ENCODE measurements at places on chromosomes 5 and 9. TPM values are rescaled to one million over a fixed set of nuclear protein-coding genes. Genes with fewer than 3 reads are reported as not detected.

DNA sequence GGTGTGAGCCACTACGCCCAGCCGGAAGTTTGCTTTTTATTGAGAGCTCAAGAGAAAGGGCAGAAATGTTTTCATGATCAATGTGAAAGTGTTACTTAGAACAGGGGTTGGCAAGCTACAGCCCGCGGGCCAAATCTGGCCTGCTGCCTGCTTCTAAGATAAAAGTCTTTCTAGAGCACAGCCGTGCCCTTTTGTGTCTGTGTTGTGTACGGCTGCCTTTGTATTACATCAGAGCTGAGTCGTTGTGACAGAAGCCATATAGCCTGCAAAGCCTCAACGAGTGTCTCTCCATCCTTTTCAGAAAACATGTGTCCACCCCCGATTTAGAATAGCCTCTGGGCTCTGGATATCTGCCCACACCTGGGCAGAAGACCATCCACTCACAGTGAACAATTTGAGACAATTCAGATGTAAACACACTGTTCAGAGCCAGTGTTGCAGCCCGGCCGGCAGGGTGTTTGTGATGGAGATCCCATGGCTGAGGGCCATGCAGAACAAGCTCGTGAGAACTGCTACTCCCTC lies 28.8 kb downstream of the AK8 start:
- H3K4me3 ChIP-seq: no peak overlapping the region
- H3K27ac ChIP-seq: no peak overlapping the region
- no peaks in the 10 kb centered on the region for H3K27me3 ChIP-seq
- H3K4me1 ChIP-seq: no peaks in the 10 kb centered on the region
- H3K36me3 ChIP-seq: no peaks in the 10 kb centered on the region
- DNase-seq: no peak

QSOX2 gene
- total RNA-seq: 11.0 TPM

FCN2 gene
- 0.60 TPM for total RNA-seq

DNA sequence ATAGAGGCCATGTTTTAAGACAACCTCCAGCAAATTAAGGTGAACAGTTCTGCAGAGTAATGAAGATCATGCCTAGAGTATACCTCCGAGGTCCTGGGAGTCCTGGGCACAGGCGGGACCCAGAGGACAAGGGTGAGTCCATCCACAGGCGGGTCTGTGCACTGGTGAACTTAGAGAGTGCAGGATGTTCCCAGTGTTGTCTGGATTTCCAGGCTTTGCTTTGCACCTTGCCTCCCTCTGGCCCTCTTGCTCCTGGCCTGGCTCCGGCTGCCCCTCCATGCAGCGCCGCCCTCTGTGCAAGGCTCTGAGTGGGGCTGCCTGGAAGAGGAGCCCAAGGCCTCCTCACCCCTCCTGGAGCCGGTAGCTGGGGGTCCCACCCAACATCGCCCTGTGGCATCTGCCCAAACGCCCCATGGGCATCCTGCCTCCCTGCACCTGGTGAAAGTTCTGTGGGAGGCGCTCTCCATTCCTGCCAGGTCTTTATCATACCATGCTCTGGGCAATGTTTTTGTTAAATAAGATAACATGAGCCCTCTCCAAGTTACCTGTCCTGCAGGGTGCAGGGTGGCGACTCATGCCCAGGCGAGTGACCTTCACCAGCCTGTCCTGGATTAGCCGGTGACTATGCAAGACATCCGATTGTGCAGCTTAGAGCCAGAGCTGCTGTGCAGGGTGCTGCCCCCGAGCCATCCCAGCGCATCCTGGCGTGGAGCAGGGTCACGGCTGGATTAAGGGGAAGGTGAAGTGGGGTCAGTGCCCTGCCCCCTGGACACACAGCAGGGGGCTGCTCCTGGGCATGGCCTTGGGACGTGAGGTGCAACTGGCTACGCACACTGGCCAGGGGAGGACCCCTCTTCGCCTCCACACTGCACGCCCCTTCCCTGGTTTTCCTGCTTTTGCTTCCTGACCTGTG lies 41.3 kb upstream of the LPCAT1 start:
- H3K27me3 ChIP-seq: no peaks in the 10 kb centered on the region
- DNase-seq: no peak
- H3K36me3 ChIP-seq: no peaks in the 10 kb centered on the region
- no peak overlapping the region for H3K27ac ChIP-seq
- peaks cover 7% of the 10 kb centered on the region for H3K4me1 ChIP-seq

- no peak for DNase-seq
- H3K27me3 ChIP-seq: no peaks in the 10 kb centered on the region
- H3K36me3 ChIP-seq: no peaks in the 10 kb centered on the region
- no peaks in the 10 kb centered on the region for H3K4me1 ChIP-seq
- H3K27ac ChIP-seq: no peak overlapping the region
Measured at GRCh38 chr9:99411068-99411467, 189.0 kb downstream of the SEC61B start.

- DNase-seq: no peak
- H3K27ac ChIP-seq: no peak overlapping the region
- H3K4me1 ChIP-seq: no peaks in the 10 kb centered on the region
- H3K36me3 ChIP-seq: no peaks in the 10 kb centered on the region
- H3K4me3 ChIP-seq: no peak overlapping the region
- H3K27me3 ChIP-seq: no peaks in the 10 kb centered on the region
Measured at GRCh38 chr9:117095081-117095480, 319.8 kb downstream of the ASTN2 start.

DNA sequence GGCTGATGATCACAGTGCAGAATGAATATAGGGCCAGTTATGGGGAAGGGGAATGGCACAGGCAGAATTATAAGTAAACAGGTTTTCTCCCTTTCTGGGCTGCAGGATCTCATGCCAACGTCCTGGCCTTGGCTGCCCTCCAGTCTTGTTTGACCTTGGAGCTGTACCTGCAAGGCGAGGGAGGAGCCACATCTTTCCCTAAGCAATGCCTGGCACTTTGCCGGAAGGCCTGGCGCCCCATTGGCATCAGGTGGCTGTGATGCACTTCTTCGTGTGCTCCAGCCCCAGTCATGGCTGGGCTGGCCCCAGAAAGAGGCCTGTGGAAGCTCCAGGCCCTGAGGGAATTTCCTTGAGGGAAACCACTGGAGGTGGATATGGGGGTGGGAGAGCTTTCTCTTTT lies 16.7 kb upstream of the IQGAP2 start:
- H3K27ac ChIP-seq: peak overlapping the region; percentile 83
- H3K4me1 ChIP-seq: peaks cover 43% of the 10 kb centered on the region
- no peaks in the 10 kb centered on the region for H3K27me3 ChIP-seq
- DNase-seq: peak; percentile 99
- no peaks in the 10 kb centered on the region for H3K36me3 ChIP-seq

GRCh38 chr5:67771221-67771620 lies 444.3 kb upstream of the PIK3R1 start:
- H3K27ac ChIP-seq: peak overlapping the region; percentile 65
- no peak for DNase-seq
- no peak overlapping the region for H3K4me3 ChIP-seq
- no peaks in the 10 kb centered on the region for H3K27me3 ChIP-seq

CCL19 gene
- total RNA-seq: 2.8 TPM

DNA sequence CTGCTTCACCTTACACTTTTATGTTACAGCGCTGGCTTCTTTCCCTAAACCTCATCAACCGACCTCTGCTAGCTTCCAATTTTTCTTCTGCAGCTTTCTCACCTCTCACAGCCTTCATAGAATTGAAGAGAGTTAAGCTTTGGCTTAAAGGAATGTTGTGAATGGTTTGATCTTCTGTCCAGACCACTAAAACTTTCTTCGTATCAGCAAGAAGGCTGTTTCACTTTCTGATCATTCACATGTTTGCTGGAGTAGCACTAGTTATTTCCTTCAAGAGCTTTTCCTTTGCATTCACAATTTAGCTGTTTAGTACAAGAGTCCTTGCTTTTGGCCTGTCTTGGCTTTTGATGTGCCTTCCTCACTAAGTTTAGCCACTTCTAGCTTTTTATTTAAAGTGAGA lies 49.5 kb downstream of the NR3C1 start:
- no peak overlapping the region for H3K27ac ChIP-seq
- H3K36me3 ChIP-seq: no peaks in the 10 kb centered on the region
- H3K4me1 ChIP-seq: peaks cover 44% of the 10 kb centered on the region
- DNase-seq: no peak
- no peaks in the 10 kb centered on the region for H3K27me3 ChIP-seq
- H3K4me3 ChIP-seq: no peak overlapping the region

PCDHB16 gene
- total RNA-seq: 1.0 TPM

DNA sequence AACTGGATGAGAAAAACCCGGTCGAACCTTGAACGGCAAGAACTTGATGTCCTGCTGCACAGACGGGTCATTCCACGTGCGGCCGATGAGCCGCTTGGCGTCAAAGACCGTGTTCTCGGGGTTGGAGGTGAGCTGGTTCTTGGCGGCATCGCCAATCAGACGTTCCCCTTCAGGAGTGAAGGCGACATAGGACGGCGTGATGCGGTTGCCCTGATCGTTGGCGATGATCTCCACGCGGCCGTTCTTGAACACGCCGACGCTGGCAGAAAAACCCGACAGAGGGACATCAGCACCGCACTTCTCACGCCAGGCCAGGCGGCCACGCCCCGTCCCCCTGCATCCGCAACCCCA lies 519 bp downstream of the HSPA5 start:
- DNase-seq: no peak
- no peaks in the 10 kb centered on the region for H3K27me3 ChIP-seq
- peaks cover 41% of the 10 kb centered on the region for H3K36me3 ChIP-seq
- peak overlapping the region; percentile 92 for H3K27ac ChIP-seq

DNA sequence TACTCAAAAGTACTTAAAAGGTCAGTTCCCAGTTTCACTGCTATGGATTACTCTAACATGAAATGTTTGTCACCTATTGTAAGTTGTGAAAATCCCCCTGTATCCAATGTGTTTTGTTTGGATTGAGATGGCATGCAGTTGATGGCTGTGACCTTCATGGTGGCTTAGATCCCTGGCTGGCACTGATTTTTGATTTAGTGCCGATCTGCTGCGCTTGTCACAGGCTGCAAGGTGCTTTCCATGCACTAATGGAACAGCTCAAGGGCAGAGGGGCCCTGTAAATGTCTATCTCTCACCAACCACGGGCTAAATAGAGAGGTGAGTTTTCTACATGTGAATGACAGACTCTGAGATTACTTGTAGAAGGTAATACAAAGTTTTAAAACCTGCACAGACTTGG lies 69.8 kb upstream of the WDR41 start:
- H3K27me3 ChIP-seq: no peaks in the 10 kb centered on the region
- H3K36me3 ChIP-seq: no peaks in the 10 kb centered on the region
- no peak overlapping the region for H3K27ac ChIP-seq
- H3K4me3 ChIP-seq: no peak overlapping the region
- H3K4me1 ChIP-seq: no peaks in the 10 kb centered on the region

PHF24 gene
- 0.03 TPM for total RNA-seq

DNA sequence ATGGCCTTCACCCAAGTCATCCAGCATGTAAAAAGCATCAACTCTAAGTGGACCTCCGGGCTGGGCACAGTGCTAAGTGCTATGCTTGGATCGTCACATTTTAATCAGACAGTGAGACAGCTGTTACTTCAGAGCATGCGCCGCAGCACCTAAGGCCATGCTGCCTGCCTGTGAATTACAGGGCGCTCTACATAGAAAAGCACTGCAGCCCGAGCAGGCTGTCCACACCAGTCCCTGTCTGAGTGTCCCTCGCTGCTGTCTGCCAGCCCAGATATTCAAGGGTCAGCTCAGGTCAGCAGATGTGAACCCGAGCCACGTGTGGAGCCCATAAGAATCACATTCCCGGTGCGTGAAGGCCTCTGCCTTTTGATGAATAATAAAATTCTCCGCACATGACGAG lies 37.1 kb downstream of the AK8 start:
- H3K36me3 ChIP-seq: no peaks in the 10 kb centered on the region
- H3K27me3 ChIP-seq: no peaks in the 10 kb centered on the region
- no peak overlapping the region for H3K27ac ChIP-seq
- H3K4me3 ChIP-seq: no peak overlapping the region
- no peak for DNase-seq
- no peaks in the 10 kb centered on the region for H3K4me1 ChIP-seq

- no peaks in the 10 kb centered on the region for H3K36me3 ChIP-seq
- peaks cover 2% of the 10 kb centered on the region for H3K4me1 ChIP-seq
- no peaks in the 10 kb centered on the region for H3K27me3 ChIP-seq
- no peak overlapping the region for H3K4me3 ChIP-seq
Measured at GRCh38 chr9:69027355-69028097, 8.0 kb upstream of the FXN start.

DNA sequence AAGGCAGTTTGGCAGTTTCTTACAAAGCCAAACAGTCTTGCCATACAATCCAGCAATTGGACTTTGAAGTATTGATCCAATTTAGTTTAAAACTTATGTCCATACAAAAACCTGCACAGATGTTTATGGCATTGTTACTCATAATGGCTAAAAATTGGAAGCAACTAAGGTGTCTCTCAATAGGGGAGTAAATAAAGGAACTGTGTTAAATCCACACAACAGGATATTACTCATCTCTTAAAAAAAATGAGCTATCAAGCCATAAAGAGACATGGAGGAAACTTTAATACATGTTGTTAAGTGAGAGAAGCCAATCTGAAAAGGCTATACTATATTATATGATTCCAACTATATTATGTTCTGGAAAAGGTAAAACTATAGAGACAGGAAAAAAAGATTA lies 313.6 kb upstream of the CD180 start:
- H3K27ac ChIP-seq: no peak overlapping the region
- H3K4me1 ChIP-seq: no peaks in the 10 kb centered on the region

FBLL1 gene
- 1.5 TPM for total RNA-seq

GRCh38 chr5:97297704-97298091 lies 114.7 kb upstream of the RIOK2 start:
- DNase-seq: no peak
- H3K27me3 ChIP-seq: no peaks in the 10 kb centered on the region
- H3K27ac ChIP-seq: no peak overlapping the region
- H3K4me3 ChIP-seq: no peak overlapping the region
- no peaks in the 10 kb centered on the region for H3K4me1 ChIP-seq

- peaks cover 4% of the 10 kb centered on the region for H3K4me1 ChIP-seq
- no peak overlapping the region for H3K27ac ChIP-seq
- H3K27me3 ChIP-seq: no peaks in the 10 kb centered on the region
Measured at GRCh38 chr9:32955655-32956478, 45.6 kb downstream of the APTX start.

TAF11L4 gene
- total RNA-seq: not detected

DNA sequence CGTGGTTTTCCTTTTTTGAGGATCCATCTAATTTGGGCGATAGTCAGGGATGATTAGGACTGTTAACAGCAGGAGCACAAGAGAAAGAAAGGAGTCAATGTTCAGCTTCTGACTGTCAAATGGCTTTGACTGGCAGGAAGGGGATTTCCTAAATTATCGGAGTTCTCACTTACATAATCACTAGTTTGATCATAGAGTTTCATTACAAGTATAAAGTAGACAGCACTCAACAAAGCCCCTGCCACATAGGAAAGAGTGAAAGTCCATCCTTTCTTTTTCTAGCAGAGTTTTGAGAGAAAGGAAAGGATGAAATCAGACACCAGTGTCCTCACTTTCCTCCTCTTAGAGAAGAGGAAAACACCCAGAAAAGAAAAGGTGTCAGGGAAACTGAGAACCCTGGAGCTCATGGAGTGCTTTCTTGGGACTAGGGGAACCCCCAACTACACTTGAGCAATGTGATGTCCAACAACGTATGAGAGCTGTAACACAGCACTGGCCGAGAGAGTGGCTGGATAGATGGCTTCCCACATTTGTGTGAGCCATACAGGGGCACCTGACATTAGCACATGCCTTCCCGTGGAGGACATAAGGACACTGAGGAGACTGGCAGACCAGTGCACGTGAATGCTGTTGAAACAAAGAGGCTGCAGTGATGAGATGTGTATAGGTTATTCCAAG lies 26.0 kb upstream of the LPAR1 start:
- no peaks in the 10 kb centered on the region for H3K4me1 ChIP-seq
- H3K27me3 ChIP-seq: no peaks in the 10 kb centered on the region
- no peak overlapping the region for H3K4me3 ChIP-seq
- H3K27ac ChIP-seq: no peak overlapping the region
